Motor neuron (in vitro differentiated cells): ENCODE measurements at places on chromosomes 11 and 22. TPM values are rescaled to one million over a fixed set of nuclear protein-coding genes. Genes with fewer than 3 reads are reported as not detected.

The BATF2 gene
- 1.3 and 2.3 TPM in 2 replicates for total RNA-seq

The OR6A2 gene
- 1.2 and 1.3 TPM in 2 replicates for total RNA-seq

The RFPL1 gene
- not detected in 2 replicates for total RNA-seq

The OR56A1 gene
- 0.62 TPM in 1 of 2 replicates, not detected in the other for total RNA-seq

The MS4A3 gene
- total RNA-seq, result not detected in 2 replicates

DNA sequence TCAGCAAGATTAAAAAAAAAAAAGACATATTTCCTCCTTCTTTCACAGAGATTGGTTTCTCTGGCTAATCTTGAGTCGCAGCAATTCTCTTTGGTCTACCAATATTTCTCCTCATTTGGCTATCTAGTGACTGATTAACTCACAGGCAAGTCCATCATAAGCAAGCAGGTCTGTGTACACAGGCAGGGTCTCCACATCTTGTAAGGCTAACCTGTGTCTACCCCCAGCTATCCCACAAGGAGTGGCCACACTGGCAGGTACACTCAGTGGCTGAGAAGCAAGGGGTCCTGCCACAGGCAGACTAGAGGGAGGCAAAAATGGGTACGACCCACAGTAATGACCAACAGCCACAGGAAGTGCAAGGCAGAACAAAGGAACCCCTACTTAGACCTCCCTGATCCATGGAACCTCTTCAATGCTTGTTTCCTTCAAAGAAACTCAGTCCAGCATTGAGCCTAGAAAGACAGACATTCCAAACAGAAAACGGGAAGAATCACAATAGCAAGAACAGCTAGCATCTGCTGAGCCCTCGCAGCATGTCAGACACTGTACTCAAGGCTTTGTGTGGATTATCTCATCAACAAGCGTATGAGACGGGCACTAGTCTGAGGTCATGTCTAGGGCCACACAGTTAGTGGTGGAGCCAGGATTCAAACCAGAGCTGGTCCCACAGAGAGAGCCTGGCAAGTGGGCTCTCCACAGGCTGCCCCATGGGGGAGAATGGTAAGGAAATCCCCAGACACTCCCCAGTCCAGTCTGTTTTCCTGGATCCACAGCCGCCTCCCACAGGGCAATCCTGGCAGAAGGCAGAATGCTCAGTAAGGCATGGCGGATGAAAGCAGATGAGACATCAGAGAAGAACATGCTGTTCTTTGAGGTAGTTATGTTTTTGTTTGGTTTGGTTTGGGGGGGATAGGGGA is 34.3 kb downstream of the PLEKHA7 start:
- ATAC-seq, result no peak

DNA sequence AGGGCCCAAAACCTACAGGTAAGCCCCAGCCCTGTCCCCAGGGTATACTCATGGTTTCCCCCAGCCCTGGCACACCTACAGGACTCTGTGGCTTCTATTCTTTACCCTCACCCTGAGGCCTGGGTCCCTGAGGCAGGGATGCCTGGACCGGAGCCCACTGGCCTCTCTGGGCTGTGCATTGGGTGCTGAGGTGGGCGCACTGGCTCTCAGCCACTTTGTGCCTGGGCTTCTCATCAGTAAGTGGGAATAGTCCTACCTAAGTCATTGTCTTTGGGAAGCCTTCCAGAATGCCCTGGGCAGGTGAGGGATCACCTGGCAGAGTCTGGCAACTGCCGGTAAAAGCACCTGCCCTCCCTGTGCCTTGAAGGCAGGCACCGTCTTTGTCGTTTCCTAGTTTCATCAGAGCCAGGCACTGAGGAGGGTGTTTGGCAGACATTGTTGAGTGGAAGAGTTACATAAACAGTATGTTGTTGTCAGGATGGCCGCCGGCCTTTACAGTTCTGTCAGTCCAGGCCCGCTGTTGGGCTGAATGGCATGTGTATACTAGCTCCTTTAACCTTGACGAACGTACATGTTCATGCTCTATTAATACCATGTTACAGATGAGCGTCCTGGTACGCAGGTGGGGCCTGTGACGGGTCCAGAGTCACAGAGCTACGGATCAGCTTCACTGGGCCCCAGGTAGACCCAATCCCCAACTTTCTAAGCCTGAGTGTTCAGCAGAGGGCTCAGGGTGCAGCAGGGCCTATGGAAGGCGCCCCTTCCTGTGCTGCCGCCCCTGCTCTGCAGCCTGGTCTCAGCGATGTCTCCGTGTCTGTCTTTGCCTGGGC is 23.0 kb downstream of the SHANK3 start:
- no peak for ATAC-seq

GRCh38 chr22:49735901-49736421 is 91.7 kb downstream of the BRD1 start:
- ATAC-seq, result no peak

GRCh38 chr11:40877256-40877655 is 582.2 kb downstream of the LRRC4C start:
- no peak for ATAC-seq
